ENCODE measurements at places on chromosomes 7 and 10. TPM values are rescaled to one million over a fixed set of nuclear protein-coding genes. Genes with fewer than 3 reads are reported as not detected.

The ATP6V0A4 gene
- 0.22 TPM for total RNA-seq

The SH2D4B gene
- total RNA-seq: not detected

The UPK3BL1 gene
- 17.4 TPM for total RNA-seq

The GSAP gene
- 3.0 TPM for total RNA-seq

The FAM25C gene
- 2.0 TPM for total RNA-seq

The ODAD2 gene
- not detected for total RNA-seq

The RBP4 gene
- total RNA-seq: 10.4 TPM

The NEURL1 gene
- total RNA-seq: 0.20 TPM

The GPR26 gene
- total RNA-seq: not detected

The ENTPD1 gene
- 0.05 TPM for total RNA-seq

The CHRM2 gene
- not detected for total RNA-seq

The THSD7A gene
- 2.8 TPM for total RNA-seq

The PPP1R3C gene
- 16.8 TPM for total RNA-seq

Measured in A549 treated with DMSO at 1 μM for 4 hours (cell line).